ENCODE measurements at places on chromosomes 7 and 10.

- DNase-seq: no peak
These were observed 1225.5 kb upstream of the CELF2 start for GRCh38 chr10:9792181-9792580.

DNA sequence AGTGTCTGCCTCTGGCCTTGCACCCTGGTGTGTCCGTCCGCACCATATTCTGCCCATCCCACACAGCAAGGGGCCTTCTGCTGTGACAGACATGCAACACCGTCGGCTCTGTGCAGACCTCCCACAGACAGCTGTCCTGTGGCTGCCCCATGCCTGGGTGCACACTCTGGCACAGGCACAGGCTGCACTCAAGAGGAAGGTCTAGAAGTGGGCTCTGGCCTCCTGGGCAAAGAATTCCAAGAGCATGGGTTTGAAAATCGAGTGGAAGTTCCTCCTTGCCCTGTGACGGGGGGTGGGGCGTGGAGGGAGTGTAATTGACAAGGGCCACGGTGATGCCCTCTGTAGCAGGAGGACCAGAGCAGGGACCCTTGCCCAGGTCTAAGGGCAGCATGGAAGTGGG, 4.3 kb upstream of the LOXL4 start:
- no peak for DNase-seq

DNA sequence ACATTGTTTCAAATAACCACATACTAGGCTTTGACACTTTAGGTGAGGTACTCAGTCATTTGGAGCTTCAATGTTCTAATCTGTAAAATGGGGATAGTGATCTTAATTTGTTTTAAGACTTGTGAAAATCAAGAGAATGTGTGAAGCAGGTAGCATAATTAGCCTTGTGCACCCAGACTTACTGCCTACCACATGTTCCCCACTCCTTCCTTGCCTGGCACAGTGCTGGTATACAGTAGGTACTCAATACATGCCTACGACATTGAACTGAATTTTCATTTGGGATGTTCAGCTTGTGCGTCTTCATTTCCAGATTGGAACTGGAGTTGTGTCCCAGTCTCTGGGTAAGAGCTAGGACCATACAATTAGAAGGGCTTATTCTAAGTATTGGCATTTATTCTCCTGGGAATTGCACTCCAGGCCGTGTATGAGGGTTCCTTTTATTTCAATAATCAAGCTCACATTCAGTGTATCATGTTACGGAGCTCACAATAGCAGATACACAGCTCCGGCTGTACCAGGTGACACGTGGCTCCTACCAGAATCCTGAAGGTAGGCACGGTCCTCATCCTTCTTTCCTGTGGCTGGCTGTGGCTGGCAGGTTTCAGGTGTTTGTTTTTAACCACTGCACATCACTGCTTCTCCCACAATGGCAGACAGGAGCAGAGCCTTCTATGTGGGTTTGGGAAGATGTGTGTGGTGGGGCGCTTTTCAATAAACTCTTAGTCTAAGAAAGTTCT, 109.4 kb upstream of the PDCD4 start:
- DNase-seq: no peak

GRCh38 chr10:111137007-111137406, 60.2 kb downstream of the ADRA2A start:
- no peak for DNase-seq

DNA sequence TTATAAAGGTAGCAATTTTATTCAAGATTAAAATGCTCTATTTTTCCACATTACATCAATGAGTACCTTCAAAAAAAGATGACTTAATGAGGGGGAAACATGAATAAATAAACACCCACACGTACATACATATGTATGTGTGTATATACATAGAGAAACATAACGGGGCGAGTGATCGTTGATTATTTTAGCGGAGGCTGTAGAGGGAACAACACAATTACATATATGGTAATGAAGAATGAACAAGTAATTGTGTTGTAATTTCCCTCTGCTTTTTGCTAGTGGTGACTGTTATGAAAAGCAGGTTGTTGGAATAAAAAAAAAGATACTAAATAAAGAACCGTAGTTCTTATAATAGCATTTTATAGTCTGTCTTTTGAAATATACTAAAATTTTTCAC, 63.2 kb downstream of the CACNB2 start:
- DNase-seq: no peak

- DNase-seq: no peak
These were observed 540.0 kb upstream of the TEX47 start for GRCh38 chr7:89335490-89335889.

- DNase-seq: no peak
These were observed 183.8 kb downstream of the CAMK1D start for GRCh38 chr10:12533151-12533550.

- DNase-seq: no peak
These were observed 114.1 kb downstream of the VIPR2 start for GRCh38 chr7:159030490-159031134.

DNA sequence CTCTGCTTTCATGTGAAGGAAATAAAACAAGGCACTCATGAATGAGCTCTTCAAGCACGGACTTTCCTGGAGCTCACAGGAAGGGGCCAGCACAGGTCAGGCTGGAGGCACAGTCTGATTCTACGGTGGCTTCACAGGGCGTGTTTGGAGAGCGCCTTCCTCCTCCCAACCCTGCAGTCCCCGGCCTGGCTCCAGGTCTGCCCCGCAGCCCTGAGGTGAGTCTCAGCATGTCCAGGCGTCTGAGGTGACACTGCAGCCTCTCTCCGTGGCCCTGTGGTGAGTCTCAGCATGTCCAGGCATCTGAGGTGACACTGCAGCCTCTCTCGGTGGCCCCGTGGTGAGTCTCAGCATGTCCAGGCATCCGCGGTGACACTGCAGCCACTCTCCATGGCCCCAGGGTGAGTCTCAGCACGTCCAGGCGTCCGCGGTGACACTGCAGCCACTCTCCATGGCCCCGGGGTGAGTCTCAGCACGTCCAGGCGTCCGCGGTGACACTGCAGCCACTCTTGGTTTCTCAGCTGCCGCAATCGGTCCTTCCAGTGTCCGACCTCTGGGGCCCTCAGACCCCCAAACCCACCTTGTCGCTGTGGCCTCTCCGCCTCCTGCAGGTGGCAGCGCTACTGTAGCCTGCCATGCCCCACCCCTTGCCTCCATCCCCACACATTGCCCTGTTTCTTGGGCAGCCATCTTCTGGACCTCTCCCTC, 381.7 kb downstream of the DNAJB6 start:
- no peak for DNase-seq

DNA sequence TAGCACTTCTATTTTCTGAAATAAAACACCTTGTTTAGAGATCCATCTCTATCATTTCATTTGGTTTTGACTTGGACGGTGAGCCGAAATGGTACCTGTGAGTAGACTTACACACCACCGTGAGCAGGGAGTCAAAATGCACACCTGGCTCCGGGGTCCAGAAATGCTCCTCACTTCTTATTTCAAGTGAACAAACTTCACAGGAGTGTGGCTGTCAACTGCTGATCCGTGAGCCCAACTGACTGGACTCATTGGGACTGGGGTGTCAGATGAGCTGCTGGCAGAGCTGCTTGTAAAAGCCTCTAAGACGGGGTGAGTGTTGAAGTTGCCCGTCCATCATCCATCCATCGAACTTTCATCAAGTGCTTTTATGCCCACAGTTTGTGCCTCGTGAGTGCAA, 435.5 kb downstream of the GLRX3 start:
- DNase-seq: no peak

DNA sequence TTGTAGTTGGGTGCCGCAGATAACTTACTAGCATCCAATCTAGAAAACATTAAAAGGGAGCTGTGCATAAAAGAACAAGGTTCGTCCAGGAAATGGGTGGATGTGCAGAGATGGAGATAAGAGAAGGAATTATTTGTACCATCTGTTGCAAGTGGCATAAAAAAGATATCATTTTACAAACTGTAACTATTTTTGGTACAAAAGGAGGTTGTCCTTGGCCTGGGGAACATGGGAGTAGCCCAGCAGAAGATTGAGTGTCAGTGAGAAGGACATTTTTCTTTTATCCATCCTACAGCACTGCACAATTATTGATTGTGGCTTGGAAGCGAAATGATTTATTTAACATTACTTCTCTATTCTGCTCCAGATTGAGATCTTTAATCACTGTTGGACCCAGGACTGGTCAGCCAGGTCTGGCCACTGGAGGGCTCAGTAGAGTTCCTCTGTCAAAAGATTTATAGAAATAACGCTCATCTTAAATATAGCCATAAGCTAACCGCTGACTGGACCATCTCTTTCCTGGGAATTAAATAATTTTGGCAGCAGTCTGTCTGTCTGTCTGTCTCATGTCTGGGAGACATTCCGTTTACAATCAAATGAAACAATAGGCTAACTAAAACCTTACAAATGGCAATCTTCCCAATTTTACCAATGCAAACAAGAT, 254.1 kb downstream of the KIAA1217 start:
- DNase-seq: no peak

DNA sequence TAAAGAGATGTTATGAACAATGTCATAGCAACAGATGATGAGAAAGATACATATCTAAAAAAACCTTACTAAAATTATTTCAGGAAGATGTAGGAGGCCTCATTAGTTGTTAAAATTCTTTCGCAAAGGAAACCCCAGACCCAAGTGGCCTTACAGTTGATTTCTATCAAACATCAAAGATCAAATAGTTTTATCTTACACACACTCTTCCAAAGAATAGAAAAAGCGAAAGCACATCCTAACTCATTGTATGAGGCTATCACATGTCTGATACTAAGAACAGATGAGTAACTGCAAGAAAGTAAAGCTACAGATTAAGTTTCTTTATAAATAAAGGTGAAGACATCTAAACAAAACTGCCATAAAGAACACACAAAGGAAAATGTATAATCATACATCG, 82.9 kb upstream of the GDF10 start:
- DNase-seq: peak; percentile 68

GRCh38 chr7:150675714-150676113, 9.8 kb upstream of the GIMAP2 start:
- DNase-seq: no peak

- DNase-seq: no peak
These were observed 121.6 kb downstream of the CDK6 start for GRCh38 chr7:92714767-92715166.

DNA sequence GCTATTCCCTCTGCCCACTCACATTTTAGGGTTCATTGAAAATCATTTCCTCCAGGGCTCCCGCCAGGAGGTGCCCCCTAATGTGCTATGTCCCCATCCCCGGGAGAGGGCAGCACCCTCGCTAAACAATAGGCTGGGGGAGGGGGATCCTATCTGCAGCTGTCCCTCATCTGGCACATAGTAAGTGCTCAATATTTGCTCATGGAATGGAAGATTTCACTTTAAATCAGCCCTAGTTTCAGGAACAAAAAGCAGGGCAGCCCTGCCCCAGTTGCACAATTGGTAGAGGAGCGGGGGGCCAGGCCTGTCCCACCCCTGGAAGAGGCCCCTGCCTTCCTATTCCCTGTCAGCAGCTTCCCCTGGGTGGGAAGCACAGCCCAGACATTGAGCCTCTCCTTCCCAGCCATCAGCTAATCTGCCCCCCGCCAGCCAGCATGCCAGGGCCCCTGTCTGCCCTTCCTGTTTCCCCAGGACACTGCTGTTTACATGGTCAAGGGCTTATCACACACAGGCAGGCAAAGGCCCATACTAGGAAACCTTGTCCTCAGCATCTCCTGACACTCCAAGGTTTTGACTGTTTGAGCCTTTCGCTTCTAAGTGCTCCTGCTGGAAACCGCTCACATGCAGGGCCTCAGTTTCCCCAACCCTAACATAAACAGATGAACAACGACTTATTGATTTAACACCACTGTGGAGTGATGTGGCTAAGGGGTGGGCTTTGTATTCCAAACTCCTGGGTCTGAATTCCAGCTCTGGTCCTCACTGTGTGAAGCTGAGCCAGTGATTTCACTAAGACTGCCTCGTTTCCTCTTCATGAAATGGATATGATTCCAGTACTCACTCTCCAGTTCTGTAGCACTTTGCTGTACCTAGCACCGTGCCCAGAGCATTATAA, 130.7 kb upstream of the ZMIZ1 start:
- peak; percentile 5 for DNase-seq

- no peak for DNase-seq
These were observed 288.5 kb downstream of the GRID1 start for GRCh38 chr10:86077871-86078638.

DNA sequence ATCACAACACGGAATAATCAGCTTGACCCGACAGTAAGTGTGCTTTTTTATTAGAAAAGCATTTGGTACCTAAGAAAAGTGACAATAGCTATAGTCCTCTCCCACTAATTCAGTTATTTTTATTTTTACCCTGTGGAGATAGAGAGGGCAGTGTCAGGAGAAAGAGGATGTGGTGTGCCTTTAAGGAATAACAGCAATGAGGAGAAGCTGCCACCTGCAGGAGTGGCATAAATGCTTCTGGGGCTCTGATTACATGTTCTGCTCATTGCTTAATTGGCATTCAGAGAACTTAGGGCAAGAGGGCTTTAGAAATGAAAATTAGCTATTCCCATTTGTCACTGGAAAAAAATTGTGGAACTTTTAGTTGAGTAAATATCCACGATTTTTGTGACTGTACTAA, 60.1 kb downstream of the DENND11 start:
- DNase-seq: no peak

DNA sequence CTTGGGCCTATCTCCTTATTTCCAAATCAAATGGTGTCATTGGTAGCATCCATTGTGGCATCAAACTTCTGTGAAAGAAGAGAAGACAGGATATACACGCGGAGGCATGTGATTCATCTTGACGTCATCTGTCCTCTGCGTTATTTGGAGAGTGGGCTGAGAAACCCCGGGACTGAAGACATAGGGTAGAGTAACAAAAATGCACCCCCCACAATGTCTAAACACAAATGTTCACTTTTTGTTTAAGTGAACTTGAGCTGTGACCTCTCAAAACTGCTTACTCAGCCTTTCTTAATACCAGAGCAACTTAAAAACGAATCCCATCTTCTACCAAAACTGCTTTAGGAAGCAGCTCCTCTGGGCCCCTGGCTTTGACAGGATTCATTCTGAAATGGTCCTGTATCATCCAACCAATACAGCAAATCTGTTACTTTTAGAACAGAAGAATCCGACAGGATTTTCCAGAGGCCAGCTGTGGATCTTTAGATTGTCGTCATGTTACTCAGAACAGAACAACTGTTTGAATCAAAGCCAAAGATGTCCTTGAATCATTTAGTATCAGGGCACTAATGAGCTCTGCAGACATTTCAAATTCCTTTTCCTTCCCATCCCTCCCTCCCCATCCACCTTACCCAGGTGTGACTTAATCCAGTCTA, 438.1 kb downstream of the SUGCT start:
- DNase-seq: no peak

DNA sequence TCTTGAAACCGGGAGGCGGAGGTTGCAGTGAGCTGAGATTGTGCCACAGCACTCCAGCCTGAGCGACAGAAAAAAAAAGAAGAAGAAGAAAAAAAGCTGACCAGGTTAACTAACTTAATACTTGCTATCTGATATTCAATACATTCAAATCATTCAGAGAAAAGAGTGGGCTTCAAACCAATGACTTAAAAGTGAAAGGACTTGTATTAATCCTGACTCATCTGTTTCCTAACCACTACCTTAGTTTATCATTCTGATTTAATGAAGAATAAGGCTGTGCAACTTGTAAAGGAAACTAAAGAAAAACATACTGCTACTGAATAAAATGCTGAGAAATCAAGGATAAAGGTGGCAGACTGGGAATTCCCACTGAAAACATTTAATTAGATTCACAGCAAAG, 128.4 kb downstream of the NRBF2 start:
- DNase-seq: no peak

All from CD4-positive, alpha-beta T cell treated with Interleukin-4 for 4 hours (primary cell).